ENCODE measurements at places on chromosomes 3 and 15.
A peak's percentile ranks its signal among the peaks of the same experiment; 100 is the strongest.

DNA sequence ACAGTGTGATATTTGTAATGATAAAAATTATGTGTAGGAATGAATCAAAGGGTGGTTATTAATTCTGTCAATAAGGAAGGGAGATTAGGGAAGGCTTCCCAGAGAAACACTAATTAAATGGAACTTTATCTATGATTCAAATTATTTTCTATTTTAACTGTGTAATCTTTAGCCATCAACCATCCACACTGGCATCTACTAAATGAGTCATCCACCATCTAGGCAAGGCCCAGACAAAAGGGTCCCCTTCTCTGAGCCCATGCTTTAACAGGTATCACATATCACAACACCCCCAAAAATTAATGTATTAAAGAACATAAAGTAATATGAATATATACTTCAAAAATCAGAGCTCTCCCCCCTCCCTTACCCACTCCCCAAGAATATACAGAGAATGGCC, 19.9 kb upstream of the TPM1 start:
- no peak for DNase-seq

DNA sequence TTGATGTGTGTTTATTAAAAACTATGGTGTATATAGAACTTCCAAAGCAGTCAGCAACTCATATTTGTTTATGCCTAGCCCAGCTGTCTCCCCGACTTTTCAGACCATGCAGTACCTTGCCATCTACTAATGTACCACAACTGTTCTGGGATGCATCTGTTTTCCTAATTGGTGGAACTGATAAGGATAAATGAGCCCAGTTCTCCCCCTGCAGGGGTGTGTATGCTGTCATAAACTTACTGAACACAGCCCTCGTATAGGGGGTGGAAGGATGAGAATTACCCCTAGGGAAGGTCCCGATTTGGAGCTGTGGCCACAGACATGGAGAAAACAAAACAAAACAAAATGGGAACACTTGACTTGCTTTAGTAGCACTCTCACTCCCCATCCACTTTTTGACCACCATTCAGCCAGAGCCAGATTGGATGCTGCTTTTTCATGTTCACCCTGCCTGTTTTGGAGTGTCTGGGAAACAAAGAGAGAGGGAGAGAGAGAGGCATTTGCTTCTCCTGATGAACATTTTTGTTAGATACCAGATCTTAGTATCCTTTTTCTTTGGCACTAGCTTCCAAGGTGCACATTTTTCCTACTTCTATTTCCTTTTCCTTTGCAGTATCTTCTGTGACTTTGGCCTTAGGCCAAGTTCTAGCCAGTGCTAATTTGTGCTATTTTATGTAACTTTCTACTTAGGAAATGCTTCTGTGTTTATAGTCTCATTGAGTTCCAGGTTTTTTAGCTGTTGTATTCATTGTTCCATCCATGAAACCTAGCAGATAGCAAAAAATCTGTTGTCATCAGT, 29.1 kb downstream of the CADM2 start:
- peak; percentile 32 for DNase-seq

GRCh38 chr3:55875113-55875512, 388.0 kb upstream of the WNT5A start:
- DNase-seq: no peak

- no peak for DNase-seq
These were observed 69.8 kb downstream of the TCF12 start for GRCh38 chr15:56988219-56988618.

DNA sequence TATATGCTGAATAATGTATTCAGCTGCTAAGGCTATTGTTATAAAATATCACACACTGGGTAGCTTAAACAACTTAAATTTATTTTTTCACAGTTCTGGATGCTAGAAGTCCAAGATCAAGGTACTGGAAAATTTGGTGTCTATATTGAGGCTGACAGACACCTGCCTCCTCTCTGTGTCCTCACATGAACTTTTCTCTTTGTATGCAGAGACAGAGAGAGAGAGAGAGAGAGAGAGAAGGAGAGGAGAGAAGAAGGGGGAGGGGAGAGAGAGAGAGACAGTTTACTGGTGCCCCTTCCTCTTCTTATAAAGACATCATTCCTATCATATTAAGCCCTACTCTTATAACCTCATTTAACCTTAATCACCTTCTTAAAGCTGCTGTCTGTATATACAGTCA, 320.1 kb upstream of the THBS1 start:
- no peak for DNase-seq

DNA sequence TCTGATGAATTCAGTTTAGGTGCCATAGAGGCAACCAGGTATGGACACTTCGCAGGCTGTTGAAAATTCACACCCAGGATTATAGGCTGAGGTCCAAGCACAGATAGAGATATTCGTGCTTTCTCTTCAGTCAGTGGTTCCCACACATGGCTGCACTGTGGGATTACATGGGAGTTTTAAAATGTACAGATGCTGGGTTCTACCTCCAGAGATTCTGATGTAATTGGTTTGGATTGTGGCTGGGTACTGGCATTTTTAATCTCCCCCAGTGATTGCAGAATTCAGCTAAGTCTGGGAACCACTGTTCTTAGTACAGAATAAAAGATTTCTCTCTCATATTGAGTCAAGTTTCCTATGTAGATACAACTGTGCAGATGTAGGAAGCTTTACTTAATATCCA, 91.6 kb downstream of the FOXB1 start:
- no peak for DNase-seq

DNA sequence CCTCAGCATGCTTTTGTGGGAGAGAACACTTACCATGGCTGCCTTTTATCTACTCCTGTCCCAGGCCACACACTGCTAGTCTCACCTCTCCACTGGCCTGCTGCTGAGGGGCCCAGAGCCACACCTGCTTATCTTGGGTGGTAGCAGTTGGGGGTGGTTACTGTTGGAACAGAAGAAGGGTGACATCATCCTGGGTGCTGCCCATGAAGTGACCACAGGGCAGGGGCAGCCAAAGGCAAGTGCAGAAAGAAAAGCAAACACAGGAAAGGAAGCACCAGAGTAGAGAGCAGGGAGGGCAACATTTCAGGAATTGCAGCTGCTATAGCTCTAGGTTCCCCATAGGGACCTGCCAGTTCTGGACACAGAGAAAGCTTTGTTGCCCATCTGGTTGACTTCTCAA, 345.2 kb downstream of the VPS13C start:
- DNase-seq: no peak

DNA sequence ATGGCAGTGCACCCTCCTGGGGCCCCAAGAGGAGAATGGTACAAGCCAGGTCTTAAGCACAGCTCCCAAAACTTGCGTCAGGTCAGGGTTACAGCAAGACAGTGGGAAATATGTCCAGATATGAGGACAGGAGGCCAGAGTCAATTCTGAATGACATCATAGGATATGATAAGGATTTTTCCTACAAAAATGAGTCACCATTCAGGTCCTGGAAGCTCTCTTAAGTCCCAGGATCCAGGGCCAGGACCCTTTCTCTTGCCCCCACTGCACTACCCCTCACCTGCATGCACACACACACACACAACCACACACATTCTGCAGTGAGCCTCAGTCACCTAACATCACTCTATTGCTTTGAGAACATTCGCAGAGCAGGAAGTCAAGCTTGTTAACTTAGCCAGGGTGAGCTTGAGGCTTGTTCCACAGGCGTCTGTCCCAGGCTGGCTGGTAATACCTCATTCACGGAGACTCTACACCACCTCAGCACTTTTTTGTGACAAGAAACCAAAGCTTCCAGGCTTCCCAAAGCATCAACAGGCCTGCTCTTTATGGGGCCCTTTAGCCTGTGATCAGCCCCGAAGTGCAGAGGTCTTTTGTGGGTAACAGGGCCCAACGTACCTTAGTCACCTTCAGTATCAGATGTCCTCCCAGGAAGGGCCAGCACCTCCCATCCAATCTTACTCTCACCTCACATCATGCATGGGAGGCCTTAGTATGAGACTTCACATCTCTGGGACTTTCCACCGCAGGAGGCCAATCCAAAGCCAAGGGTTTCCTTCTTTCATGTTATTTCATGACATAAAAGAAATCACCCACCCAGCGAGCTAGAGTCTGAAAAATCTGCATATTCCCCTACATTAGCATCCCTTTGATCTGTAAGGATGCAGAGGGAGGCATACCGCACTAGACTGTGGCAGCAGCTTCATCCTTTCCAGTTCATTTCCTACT, 74.0 kb upstream of the LIPC start:
- DNase-seq: no peak

GRCh38 chr3:131405411-131405810, 23.8 kb downstream of the NUDT16 start:
- DNase-seq: no peak

GRCh38 chr3:180036092-180036670, 556 bp downstream of the PEX5L start:
- DNase-seq: no peak

DNA sequence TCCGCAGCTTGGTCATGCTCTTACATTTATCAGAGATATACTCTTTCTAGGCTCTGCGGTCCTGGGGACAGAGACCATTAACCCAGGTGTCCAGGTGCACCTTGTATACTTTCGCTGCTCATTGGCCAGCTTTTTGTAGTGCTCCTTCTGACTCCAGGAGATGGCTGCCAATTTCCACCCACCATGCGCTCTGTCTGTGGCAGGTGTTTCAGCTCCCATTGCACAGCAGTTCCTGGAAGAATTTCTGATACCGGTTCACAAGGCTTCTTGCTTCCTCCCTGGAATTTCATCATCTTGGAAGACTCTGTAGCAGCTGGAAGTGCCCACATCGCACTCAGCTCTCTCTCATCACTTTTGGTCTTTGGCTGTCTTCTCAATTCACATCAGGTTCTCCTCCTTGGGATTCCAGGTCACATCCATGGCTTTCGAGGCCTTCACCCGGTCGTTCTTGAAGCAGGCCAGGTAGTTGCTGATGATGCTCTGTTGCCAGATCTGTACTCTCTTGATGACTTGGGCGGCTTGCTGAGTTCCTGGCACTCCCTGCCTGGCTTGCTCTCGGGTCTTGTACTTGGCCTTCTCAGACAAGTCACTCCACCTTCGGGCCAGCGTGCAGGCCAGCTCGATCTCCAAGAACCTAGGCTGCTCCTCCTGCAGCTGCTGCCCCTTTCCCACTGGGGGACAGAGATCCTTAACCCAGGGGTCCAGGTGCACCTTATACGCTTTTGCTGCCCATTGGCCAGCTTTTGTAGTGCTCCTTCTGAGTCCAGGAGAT, 41.1 kb upstream of the ARL8B start:
- no peak for DNase-seq

DNA sequence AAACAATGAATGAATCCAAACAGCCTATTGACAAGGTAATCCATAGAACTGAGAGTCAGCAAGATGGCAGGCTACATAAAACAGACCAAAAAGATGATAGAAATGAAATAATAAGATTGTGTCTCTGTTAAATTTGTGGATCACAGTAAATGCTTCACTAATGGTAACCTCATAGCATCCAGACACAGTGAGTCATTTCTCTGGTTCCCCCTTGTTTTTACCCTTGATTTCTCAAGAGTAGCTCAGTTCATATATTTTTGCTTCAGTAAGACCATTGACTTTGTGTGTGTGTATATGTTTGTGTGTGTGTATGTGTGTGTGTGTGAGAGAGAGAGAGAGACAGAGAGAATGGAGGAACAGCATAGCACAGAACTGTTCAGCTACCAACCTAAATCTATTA, 546.9 kb downstream of the RBMS3 start:
- no peak for DNase-seq

- peak; percentile 62 for DNase-seq
These were observed 109.1 kb downstream of the IQSEC1 start for GRCh38 chr3:12963922-12964701.

Data from muscle of back (tissue), 13 donors.